Body of pancreas (tissue), 4 donors: ENCODE measurements at places on chromosomes 1 and 21.
A peak's percentile ranks its signal among the peaks of the same experiment; 100 is the strongest.

GRCh38 chr1:1034439-1034781, 14.5 kb downstream of the AGRN start:
- no peak for DNase-seq
- H3K36me3 ChIP-seq = no peaks in the 10 kb centered on the region
- H3K4me1 ChIP-seq = peaks cover 39% of the 10 kb centered on the region
- H3K27me3 ChIP-seq = no peaks in the 10 kb centered on the region
- H3K4me3 ChIP-seq = no peak overlapping the region

GRCh38 chr1:61081686-61082310, 563 bp upstream of the NFIA start:
- no peaks in the 10 kb centered on the region for H3K36me3 ChIP-seq
- peak overlapping the region; percentile 82 for H3K27ac ChIP-seq
- peaks cover 58% of the 10 kb centered on the region for H3K4me1 ChIP-seq
- DNase-seq = peak; percentile 44
- H3K27me3 ChIP-seq = no peaks in the 10 kb centered on the region
- H3K4me3 ChIP-seq = peak overlapping the region; percentile 46

DNA sequence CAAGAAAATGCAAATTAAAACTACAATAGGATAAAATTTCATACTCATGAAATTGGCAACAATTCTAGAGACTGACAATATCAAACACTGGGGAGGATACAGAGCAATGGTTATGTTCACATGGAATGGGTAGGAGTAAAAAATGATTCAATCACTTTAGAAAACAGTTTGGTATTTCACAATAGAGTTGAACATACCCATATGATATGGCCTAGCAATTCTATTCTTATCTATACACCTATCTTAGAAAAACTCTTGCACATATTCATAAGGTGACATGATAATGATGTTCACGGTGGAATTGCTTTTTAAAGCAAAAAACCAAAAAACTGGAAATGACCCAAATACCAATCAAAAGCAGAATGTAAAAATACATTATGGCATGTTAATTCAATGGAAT, 28.7 kb downstream of the PHC2 start:
- H3K4me1 ChIP-seq = no peaks in the 10 kb centered on the region
- no peak overlapping the region for H3K27ac ChIP-seq
- no peaks in the 10 kb centered on the region for H3K36me3 ChIP-seq
- no peak overlapping the region for H3K4me3 ChIP-seq
- no peak for DNase-seq

DNA sequence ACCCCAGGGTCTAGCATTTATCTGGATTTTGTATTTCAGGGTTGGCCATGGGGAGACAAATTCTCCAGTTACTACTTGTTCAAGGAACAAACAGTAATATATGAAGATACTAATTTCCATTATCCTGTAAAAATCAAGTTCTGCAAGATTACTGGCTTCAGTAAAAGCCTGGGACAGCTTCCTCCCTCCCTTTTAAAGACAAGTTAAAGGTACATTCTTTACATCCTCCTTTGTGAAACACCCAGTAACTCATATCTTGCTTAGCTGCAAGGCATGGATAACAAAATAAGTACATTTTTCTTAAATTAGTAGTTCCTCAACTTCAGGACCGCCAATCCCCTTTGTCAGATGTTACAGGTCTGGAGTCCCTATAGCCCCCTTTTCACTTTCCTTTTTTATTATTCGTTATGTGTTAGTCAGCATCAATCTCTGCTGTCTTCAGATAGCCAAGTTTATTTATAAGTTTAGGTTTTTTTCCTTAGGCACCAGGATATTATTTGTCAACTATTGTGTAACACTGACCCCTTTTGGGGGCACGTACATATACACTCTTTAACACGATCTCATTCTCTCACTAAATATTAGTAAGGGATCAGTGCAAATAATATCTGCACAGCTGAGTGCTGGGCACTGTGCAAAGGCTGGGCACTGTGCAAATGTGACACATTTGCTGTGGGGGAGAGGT, 9.8 kb downstream of the ERRFI1 start:
- H3K4me3 ChIP-seq = no peak overlapping the region
- H3K27me3 ChIP-seq = no peaks in the 10 kb centered on the region
- DNase-seq = no peak
- peaks cover 91% of the 10 kb centered on the region for H3K4me1 ChIP-seq

DNA sequence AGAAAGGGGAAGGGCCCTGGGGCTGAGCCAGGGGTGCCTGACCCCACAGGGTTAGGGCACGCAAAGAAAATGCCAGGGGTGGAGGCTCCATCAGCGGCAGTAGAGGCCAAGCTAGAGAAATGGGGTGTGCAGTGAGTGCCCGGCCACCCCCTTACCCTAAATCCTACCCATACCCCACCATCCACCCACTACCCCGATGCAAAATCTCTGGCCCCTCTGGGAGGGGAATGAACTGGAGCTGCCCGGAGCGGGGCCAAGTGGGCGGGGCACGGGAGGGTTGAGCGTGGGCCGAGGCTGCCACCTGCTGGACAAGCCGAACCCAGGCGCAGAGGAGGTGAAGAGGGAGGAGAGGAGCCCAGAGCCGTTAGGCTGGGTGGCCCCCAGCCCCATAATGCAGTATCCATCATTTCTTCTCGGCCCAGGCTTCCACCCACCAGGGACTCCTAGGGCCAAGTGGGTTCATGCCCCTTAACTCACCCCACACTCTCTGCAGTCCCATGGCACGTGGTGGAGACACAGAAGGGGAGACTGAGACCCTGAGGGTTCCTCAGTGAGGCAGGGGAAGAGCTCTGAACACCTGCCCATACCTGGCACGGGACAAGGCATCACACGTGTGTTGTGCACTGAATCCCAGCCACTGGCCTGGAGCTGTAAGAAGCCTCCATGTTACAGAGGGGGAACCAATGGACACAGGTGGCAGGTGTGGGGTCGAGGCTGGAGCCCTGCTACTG, 1.4 kb upstream of the C1QC start:
- H3K27me3 ChIP-seq = no peaks in the 10 kb centered on the region
- no peak overlapping the region for H3K27ac ChIP-seq
- H3K4me3 ChIP-seq = no peak overlapping the region
- no peaks in the 10 kb centered on the region for H3K36me3 ChIP-seq

DNA sequence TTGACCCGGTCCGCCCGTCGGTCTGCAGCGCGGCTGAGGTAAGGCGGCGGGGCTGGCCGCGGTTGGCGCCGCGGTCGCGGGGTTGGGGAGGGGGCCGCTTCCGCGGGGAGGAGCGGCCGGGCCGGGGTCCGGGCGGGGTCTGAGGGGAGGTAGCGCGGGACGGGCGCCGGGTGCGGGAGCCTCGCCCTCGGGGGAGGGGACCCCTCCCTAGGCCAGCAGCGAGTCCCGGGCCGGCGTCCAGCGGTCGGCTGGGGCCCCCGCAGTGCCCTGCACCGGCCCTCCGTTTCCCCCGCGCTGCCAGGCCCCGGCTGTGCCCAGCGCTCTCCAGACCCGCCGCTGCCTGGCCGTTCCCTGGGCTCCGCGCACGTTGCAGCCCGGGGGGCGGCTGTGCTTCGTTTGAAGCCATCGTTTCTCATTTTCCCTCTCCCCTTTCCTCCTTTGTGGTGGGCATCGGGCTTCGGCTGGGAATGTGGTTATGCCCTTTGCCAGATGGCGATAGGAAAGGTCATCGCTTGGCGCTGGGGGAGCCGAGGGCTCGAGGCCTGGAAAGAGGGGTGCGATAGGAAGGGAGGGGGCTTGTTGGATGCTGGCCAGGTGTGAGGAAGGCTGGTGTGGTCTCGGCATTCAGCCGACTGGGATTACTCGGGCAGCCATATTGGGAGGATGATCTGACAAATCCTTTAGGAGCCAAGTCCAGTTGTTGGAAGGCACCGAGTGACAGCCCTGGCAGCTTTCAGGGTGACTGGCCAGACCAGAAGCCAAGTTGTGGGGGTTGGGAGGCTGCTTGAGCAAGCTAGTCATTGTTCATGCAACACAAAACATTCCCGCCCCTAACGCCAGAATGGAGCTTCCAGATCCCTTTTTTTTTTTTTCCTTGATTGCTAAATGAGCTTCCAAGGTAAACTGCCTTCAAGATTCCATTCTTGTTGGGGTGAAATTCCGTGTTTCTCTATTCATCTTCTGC, 753 bp downstream of the KIF1B start:
- no peaks in the 10 kb centered on the region for H3K36me3 ChIP-seq
- H3K27me3 ChIP-seq = no peaks in the 10 kb centered on the region
- peak overlapping the region; percentile 95 for H3K27ac ChIP-seq
- DNase-seq = peak; percentile 98
- H3K4me1 ChIP-seq = peaks cover 31% of the 10 kb centered on the region

- no peaks in the 10 kb centered on the region for H3K4me1 ChIP-seq
- no peaks in the 10 kb centered on the region for H3K36me3 ChIP-seq
- no peak overlapping the region for H3K4me3 ChIP-seq
- H3K27ac ChIP-seq = no peak overlapping the region
- DNase-seq = no peak
Observed at GRCh38 chr1:202225131-202225530, 31.5 kb downstream of the LGR6 start.

DNA sequence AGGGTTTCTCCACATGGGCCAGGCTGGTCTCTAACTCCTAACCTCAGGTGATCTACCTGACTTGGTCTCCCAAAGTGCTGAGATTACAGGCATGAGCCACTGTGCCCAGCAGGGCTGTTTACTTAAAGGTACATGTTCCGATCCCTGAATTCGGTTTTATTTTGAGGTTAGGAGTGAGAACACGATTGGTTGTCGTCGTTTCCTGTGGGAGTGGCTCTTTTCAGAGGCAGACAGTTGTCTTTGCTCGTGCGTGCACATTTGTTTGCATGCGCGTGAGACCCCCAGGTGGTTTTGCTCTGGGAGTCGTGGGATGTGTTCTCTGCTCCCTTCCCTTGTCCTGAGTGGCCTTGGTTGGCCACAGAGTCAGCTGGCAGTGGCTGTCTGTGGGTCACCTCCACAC, 60.2 kb downstream of the SKI start:
- DNase-seq = no peak
- H3K4me3 ChIP-seq = no peak overlapping the region
- no peaks in the 10 kb centered on the region for H3K36me3 ChIP-seq
- no peaks in the 10 kb centered on the region for H3K27me3 ChIP-seq

DNA sequence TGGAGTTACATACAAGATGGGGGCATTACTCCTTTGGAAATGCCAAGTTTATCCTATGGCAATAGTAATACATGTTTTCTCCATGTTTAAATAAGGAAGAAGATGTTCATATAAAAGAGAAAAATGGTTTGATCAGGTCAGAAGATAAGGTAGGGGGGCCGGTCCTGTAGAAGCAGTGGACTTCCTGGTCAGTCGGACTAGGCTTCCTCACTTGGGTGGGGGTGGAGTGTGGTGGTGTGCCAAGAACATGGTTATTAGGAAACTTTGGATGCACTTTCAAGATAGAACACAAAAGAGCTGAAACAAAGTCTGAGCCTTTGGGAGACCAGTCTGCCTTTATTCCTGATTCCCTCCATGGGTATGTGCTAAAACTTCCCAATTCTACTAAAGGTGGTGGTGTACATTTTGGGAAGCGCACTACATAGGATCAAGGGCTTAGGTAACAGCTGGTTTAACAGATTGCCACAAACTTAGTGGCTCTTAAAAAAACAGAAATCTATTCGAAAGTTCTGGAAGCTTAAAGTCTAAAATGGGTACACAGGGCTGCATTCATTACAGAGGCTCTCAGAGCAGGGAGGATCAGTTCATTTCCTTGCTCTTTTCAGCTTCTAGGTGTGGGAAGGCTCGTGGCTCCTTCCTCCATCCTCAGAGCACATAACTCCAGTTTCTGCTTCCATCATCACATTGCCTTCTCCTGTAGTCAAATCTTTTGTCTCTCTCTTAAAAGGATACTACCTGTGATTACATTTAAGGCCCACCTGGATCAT, 64.6 kb downstream of the KDM1A start:
- peak; percentile 24 for DNase-seq
- H3K4me3 ChIP-seq = no peak overlapping the region
- peaks cover 28% of the 10 kb centered on the region for H3K36me3 ChIP-seq
- H3K27me3 ChIP-seq = no peaks in the 10 kb centered on the region

DNA sequence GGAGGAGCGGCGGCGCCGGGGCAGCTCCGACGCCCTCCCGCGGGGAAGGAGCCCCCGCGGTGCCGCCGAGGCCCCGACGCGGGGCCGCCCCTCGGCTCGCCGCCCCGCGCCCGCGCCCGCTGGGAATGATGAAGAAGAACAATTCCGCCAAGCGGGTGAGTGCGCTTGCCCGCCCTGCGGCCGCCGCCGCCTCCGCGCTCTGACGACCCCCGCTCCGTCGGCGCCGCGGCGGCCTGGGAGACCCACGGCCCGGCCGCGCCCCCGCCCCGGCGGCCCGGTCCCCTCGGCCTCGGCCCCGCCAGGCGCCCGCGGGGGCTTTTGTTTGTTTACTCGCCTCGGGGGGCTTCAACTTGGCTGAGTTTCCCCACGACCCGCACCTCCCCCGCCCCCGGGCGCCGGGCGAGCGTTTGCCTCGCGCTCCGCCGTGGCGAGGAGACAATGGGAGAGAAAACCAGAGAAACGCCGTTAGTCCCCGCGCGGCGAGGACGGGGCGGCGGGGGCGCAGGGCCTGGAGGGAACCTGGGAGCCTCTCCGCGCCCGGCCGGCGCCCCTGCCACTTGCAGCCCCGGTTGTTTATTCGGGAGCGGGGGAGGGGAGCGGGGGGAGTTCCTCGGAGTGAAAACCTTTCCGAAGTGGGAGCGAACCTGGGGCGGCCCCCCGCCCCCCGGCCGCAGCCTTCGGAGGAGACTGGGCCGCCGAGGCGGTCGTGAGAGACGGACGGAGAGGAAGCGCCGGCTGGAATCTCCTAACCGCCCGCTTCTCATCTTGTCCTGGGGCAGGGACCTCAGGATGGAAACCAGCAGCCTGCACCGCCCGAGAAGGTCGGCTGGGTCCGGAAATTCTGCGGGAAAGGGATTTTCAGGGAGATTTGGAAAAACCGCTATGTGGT, 661 bp downstream of the PLEKHO1 start:
- no peaks in the 10 kb centered on the region for H3K27me3 ChIP-seq
- DNase-seq = no peak
- no peaks in the 10 kb centered on the region for H3K36me3 ChIP-seq
- H3K27ac ChIP-seq = peak overlapping the region; percentile 10
- H3K4me1 ChIP-seq = peaks cover 11% of the 10 kb centered on the region

- no peak overlapping the region for H3K4me3 ChIP-seq
- DNase-seq = no peak
- H3K36me3 ChIP-seq = no peaks in the 10 kb centered on the region
- no peaks in the 10 kb centered on the region for H3K27me3 ChIP-seq
- peaks cover 3% of the 10 kb centered on the region for H3K4me1 ChIP-seq
Observed at GRCh38 chr1:220123889-220124288, 30.0 kb downstream of the IARS2 start.

- no peak overlapping the region for H3K27ac ChIP-seq
- no peak overlapping the region for H3K4me3 ChIP-seq
- H3K27me3 ChIP-seq = no peaks in the 10 kb centered on the region
Observed at GRCh38 chr1:69497441-69498221, 70.1 kb upstream of the LRRC7 start.

DNA sequence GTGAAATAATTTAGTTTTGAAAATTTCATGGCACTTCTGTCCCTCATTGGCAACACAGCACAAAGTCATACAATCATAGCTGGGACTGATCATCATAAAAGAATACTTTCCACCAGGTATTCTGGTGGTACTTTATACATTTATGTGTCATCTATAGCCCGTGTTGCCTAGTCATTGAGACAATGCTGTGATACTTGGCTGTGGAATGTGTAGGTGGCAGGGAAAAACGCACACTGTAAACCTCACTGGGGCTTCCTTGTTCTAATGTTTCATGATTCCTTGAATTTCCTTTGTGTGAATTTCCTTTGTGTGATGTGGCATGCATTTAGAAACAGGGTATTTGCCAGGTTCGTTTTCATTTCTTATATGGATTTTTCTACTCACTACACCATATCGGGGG, 118.3 kb downstream of the FMN2 start:
- no peaks in the 10 kb centered on the region for H3K4me1 ChIP-seq
- no peak overlapping the region for H3K4me3 ChIP-seq

GRCh38 chr1:25468033-25468432, 37.3 kb downstream of the MACO1 start:
- H3K27ac ChIP-seq = peak overlapping the region; percentile 2
- H3K4me1 ChIP-seq = peaks cover 45% of the 10 kb centered on the region
- H3K4me3 ChIP-seq = no peak overlapping the region
- peak; percentile 58 for DNase-seq
